ENCODE measurements at places on chromosomes 16 and 17.

GRCh38 chr17:76444518-76445311 lies 8.2 kb downstream of the UBE2O start:
- no peaks in the 10 kb centered on the region for H3K4me1 ChIP-seq
- no peaks in the 10 kb centered on the region for H3K36me3 ChIP-seq
- DNase-seq: no peak
- H3K27me3 ChIP-seq: no peaks in the 10 kb centered on the region
- no peak overlapping the region for H3K27ac ChIP-seq

GRCh38 chr17:56785997-56786680 lies 47.6 kb downstream of the C17orf67 start:
- H3K36me3 ChIP-seq: no peaks in the 10 kb centered on the region
- H3K4me1 ChIP-seq: no peaks in the 10 kb centered on the region
- no peak overlapping the region for H3K27ac ChIP-seq
- no peak overlapping the region for H3K4me3 ChIP-seq
- H3K27me3 ChIP-seq: no peaks in the 10 kb centered on the region
- DNase-seq: no peak

GRCh38 chr17:57672971-57673370 lies 72.1 kb downstream of the CCDC182 start:
- no peak for DNase-seq
- H3K4me1 ChIP-seq: no peaks in the 10 kb centered on the region
- H3K4me3 ChIP-seq: no peak overlapping the region
- H3K27ac ChIP-seq: no peak overlapping the region

DNA sequence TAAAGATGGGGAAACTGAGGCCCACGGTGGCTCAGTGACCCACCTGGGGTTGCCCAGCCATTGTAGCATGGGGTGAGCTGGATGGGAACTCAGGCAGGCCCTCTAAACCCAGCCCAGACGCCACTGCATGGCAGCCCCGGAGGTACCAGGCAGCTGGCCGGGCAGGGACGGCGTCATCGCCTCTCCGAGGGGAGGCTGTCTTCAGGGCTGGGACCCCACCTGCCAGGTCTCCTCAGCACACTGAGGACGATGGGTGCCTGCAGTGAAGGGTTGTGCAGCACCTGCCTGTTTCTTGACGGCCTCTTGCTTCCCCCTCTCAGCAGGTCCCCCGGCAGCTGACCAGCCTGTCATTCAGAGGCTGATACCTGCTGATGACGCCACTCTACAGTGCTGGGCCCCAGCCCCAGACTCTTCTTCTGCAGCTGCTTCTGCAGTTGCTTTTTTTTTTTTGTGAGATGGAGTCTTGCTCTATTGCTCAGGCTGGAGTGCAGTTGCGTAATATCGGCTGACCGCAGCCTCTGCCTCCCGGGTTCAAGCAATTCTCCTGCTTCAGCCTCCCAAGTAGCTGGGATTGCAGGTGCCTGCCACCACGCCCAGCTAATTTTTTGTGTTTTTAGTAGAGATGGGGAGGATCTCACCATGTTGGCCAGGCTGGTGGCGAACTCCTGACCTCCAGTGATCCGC lies 24.7 kb downstream of the RNF213 start:
- H3K36me3 ChIP-seq: no peaks in the 10 kb centered on the region
- no peak overlapping the region for H3K4me3 ChIP-seq
- no peak for DNase-seq
- H3K27me3 ChIP-seq: no peaks in the 10 kb centered on the region
- no peak overlapping the region for H3K27ac ChIP-seq

DNA sequence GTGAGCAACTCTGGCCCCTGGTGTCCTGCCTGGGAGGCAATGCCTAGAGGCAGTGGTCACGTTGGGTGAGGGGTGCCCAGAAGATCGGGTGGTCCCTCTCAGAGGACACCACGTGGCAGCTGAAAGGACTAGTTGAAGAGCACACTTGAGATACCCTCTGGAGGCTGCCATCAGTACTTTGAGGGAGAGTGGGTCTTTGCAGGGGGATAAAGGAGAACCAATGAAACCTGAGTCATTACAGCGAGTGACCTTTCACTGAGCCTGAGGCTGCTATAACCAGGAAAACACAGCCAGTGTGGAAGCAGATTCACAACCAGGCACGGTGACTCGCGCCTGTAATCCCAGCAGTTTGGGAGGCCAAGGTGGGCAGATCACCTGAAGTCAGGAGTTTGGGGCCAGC lies 18.9 kb downstream of the CA4 start:
- DNase-seq: no peak
- no peaks in the 10 kb centered on the region for H3K4me1 ChIP-seq
- no peaks in the 10 kb centered on the region for H3K36me3 ChIP-seq
- H3K27ac ChIP-seq: no peak overlapping the region
- no peaks in the 10 kb centered on the region for H3K27me3 ChIP-seq

DNA sequence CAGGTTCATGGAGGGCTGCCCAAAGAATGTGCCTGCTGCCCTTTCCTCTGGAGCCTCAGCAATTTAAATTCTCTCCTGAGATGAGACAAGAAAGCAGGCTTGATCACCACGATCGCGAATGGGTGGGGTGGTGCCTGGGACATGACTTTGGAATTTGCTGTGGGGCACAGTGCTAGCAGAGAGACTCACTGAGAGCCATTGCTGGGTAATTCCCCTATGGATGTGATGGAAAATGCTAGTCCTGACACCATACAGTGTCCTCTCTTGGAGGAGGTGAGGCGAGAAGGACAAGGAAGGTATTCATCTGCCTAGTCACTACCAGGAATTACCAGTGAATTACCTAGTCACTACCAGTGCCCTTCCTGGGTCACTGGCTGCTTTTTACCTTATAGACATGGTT lies 15.5 kb downstream of the FAM20A start:
- no peaks in the 10 kb centered on the region for H3K27me3 ChIP-seq
- no peaks in the 10 kb centered on the region for H3K4me1 ChIP-seq
- no peaks in the 10 kb centered on the region for H3K36me3 ChIP-seq
- no peak overlapping the region for H3K4me3 ChIP-seq

GRCh38 chr16:57462209-57462977 lies at the start of gene POLR2C:
Gene POLR2C, plus strand, starts transcription at chr16:57462679. Its CDS starts 46 bp downstream, at chr16:57462725.
- DNase-seq: peak; percentile 84
- H3K4me3 ChIP-seq: peak within 1 kb of the TSS; percentile 78
- no peaks in the 10 kb centered on the region for H3K27me3 ChIP-seq
- no peaks in the 10 kb centered on the region for H3K36me3 ChIP-seq
- H3K4me1 ChIP-seq: peaks cover 13% of the 10 kb centered on the region

GRCh38 chr17:77126519-77126918 lies 14.2 kb upstream of the SEC14L1 start:
- no peak overlapping the region for H3K4me3 ChIP-seq
- H3K27ac ChIP-seq: peak overlapping the region; percentile 4
- peaks cover 9% of the 10 kb centered on the region for H3K4me1 ChIP-seq

DNA sequence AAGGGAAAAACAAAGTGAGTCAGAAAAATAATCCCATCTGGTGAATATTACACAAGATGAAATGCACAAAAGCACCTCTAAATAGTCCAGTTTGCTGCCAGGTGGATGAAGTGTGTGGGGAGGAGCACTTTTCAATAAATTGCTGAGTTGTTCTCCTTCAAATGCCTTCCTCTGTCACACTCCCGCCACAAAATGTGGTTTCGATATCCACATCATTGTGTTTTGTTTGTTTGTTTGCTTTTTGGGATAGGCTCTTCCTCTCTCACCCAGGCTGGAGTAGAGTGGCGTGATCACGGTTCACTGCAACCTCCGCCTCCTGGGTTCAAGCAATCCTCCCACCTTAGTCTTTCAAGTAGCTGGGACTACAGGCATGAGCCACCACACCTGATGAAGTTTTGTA lies 24.6 kb upstream of the SHISA9 start:
- no peaks in the 10 kb centered on the region for H3K27me3 ChIP-seq
- DNase-seq: no peak
- H3K4me3 ChIP-seq: no peak overlapping the region

DNA sequence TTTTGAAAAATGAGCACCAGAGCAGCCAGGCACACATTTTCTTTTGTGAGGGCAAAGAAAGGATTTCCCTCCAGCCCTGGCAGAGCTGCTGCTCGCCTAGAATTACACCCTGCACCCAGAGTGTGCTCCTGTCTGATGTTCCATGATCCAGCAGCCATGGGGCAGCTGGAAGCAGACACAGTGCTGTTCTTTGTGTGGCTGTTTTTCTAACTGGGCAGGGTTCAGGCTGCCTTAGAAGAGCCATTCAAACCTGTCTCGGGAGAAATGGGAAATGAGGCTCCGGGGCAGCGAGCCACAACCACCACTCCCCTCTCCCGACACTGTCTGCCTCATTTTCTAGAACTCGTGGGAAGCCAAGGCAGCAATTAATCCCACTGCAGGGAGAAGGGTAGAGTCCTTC lies 28.9 kb downstream of the LITAF start:
- H3K36me3 ChIP-seq: no peaks in the 10 kb centered on the region
- no peaks in the 10 kb centered on the region for H3K27me3 ChIP-seq
- no peak overlapping the region for H3K4me3 ChIP-seq
- H3K27ac ChIP-seq: no peak overlapping the region

DNA sequence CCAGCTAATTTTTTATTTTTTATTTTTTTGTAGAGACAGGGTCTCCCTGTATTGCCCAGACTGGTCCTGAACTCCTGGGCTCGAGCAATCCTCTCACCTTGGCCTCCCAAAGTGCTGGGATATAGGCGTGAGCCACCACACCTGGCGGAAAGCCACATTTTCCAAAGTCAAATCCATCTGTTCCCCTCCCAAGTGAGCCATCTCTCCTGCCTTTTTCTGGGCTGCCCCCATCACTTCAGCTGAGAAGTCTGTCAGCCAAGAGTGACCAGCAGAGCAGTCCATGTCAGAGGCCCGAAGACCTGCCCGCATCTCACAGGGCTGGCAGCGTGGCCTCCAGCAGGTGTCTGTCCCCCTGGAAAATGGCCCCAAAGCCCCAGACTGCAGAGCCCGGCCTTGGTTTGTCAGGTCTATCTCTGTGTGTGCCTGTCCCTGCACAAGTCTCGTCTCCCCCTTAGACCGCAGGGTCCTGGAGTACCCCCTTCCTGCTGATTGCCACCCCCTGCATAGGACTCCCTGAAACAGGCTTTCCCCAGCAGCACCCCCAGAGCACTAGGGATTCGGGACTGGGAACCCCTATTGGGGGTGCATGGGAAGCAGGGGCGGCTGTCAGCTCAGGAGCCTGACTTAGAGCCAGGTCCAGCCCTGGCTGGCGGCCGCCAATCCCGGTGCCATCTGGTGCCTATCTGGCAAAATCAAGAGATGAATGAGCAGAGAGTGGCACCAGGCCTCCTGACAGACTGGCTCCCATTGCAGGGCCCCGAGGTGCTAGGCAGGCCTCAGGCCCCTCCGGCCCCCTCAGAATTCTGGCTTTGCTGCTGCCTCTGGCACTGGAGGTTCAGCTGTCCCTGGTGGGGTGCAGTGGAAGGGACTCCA lies 7.8 kb downstream of the TTYH2 start:
- no peaks in the 10 kb centered on the region for H3K36me3 ChIP-seq
- H3K4me3 ChIP-seq: no peak overlapping the region

GRCh38 chr17:40355123-40355803 lies 9.3 kb downstream of the GJD3 start:
- H3K27me3 ChIP-seq: no peaks in the 10 kb centered on the region
- no peak overlapping the region for H3K4me3 ChIP-seq
- no peaks in the 10 kb centered on the region for H3K36me3 ChIP-seq
- peak; percentile 86 for DNase-seq

GRCh38 chr16:87951552-87952538 lies 611 bp downstream of the BANP start:
- DNase-seq: no peak
- peak overlapping the region; percentile 98 for H3K4me3 ChIP-seq
- no peaks in the 10 kb centered on the region for H3K36me3 ChIP-seq
- no peaks in the 10 kb centered on the region for H3K27me3 ChIP-seq
- peak overlapping the region; percentile 98 for H3K27ac ChIP-seq
- H3K4me1 ChIP-seq: no peaks in the 10 kb centered on the region

DNA sequence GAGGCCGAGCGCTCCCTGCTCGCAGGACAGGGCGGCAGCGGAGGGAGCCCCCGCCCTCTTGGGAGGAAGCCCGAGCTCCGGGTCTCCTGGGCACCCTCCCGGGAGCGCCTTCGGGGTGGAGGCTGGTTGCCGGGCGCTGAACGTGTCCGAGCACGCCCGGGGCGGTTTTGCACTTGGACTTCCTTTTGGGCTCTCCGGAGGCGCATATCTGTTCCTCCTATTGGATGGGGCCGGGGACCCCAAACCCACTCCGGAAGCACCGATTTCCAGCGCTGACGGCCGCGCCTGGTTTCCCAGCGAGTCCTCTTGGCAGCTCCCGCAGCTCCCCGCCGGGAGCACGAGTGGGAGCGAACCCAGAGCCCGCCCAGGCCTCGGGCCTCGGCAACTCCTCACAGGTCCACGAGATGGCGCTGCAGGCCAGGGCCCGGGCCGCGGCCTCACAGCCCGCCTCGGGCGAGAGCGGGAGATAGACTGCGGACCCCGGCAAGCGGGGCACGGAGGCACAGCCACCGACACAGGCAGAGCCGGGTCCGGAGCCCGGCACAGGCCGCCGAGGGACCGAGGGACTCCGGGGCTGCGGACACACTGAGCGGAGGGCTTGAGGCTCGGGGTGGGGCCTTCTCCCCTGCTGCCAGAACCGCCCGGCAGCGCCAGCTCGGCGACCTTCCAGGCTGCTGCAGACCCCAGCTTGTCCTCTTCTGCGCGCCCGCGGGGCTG lies 12.7 kb downstream of the TBX2 start:
- H3K4me3 ChIP-seq: peak overlapping the region; percentile 50
- peak overlapping the region; percentile 87 for H3K27ac ChIP-seq
- DNase-seq: peak; percentile 76
- no peaks in the 10 kb centered on the region for H3K27me3 ChIP-seq
- H3K4me1 ChIP-seq: no peaks in the 10 kb centered on the region

DNA sequence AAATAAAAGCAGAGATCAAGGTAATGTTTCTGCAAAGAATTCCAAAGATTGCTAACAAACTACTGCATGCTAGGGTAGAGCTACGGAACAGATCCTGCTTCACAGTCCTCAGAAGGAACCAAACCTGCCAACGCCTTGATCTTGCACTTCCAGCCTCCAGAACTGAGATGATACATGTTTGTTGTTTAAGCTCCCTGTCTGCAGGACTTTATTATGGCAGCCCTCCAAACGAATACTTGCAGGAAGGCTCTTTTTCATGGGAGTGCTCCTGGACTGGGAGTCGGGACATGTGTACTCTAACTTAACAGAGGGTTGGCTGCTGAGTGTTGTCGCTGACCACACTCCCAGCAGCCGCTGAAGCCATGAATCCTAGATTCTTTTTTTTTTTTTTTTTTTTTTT lies 808.8 kb upstream of the EEF2KMT start:
- no peak for DNase-seq
- no peaks in the 10 kb centered on the region for H3K27me3 ChIP-seq
- H3K4me3 ChIP-seq: no peak overlapping the region
- H3K27ac ChIP-seq: no peak overlapping the region
- H3K4me1 ChIP-seq: no peaks in the 10 kb centered on the region

DNA sequence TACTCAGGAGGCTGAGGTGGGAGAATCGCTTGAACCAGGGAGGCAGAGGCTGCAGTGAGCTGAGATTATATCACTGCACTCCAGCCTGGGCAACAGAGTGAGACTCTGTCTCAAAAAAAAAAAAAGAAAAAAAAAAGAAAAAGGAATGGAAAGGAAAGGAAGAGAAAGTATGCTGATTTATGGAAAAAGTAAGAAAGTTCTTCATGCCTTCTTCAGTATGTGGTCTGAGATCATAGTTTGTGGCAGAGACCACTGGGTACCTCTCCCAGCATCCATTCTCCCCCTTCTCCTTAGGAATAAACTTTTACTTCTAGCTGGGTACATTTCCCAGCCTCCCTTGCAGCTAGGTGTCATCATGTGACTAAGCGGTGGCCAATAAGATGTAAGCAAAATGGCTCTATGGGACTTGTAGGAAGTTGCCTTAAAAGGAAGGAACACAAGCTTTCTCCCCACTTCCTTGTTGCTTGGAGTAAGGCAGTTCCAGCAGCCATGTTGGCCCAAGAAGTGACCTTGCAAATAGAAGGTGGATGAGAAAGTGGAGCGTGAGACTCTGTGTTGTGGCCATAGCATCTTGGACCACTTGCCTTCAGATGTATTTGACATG lies 26.1 kb upstream of the XPO6 start:
- H3K36me3 ChIP-seq: no peaks in the 10 kb centered on the region
- no peak for DNase-seq
- no peak overlapping the region for H3K4me3 ChIP-seq
- H3K27ac ChIP-seq: no peak overlapping the region
- H3K4me1 ChIP-seq: no peaks in the 10 kb centered on the region

Data from uterus (tissue), 4 donors.